ENCODE measurements at places on chromosomes 12 and 14. TPM values are rescaled to one million over a fixed set of nuclear protein-coding genes. Genes with fewer than 3 reads are reported as not detected.

DNA sequence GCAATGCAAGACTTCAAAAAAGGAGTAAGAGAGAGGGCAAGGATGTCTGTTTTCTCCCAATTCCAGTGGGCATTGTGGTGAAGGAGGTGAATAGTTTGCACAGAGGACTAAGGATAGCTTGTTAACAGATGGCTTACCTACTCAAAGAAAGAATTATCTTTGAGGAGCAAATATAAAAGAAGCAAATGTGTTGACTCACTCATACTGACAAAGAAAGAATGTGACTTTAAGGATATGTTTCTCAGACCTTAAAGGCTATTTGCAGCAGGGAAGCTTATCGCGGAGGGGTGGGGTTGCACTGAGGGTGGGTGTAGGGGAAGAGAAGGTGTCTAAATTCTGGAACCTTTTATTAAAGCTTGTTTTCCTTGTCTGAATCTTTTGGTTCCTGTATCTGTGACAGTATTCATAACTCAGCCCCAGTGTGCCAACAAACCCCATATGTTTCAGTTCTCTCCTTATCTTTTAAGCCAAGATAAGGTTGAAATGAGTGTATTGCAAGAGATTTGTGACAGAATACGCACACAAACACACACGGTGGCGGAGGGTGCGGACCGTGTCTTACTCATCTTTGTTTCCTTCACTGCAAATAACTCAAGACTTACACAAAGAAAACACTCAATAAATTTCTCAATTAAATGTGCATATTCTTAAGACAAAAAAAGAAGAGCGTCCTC, 146.4 kb upstream of the ARID2 start:
- DNase-seq: peak; percentile 27

DNA sequence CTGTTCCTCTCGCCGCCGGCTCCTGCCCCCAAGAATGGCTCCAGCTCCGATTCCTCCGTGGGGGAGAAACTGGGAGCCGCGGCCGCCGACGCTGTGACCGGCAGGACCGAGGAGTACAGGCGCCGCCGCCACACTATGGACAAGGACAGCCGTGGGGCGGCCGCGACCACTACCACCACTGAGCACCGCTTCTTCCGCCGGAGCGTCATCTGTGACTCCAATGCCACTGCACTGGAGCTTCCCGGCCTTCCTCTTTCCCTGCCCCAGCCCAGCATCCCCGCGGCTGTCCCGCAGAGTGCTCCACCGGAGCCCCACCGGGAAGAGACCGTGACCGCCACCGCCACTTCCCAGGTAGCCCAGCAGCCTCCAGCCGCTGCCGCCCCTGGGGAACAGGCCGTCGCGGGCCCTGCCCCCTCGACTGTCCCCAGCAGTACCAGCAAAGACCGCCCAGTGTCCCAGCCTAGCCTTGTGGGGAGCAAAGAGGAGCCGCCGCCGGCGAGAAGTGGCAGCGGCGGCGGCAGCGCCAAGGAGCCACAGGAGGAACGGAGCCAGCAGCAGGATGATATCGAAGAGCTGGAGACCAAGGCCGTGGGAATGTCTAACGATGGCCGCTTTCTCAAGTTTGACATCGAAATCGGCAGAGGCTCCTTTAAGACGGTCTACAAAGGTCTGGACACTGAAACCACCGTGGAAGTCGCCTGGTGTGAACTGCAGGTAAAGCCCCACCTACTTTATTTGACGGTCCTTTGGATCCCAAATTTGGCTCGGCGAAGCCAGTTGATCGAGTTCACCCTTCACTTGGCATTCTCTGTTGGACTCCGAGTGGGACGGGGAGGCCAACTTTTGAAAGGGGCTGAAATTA, 1.5 kb downstream of the WNK1 start:
- DNase-seq: peak; percentile 66

DNA sequence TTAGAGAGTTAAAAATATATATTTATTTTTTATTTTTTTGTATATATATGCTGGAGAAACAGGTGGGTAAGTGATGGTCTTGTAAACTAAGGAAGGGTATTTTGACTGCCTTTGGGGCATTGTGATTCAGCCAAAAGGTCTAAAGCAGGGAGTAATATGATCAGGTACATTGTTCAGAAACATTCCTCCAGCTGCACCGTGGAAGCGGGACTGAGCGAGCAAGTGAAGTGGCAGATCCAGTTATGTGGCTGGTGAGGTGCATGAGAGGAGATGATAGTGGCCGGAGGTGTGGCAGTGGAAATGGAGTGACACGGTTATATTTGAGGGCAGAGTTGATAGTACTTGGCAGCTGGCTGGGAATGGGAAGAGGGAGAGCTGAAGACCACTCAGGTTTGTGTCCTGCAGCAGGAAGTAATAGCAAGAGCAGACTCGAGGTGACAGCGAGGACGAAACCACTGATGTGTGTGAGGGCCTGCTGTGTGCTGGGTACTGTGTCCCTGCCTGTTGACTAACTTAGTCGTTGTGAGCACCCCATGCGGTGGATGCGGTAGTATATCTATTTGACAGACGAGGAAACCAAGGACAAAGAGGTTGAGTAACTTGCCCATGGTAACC, 39.2 kb downstream of the EID3 start:
- no peak for DNase-seq

GRCh38 chr12:8911606-8912268, 2.6 kb upstream of the PHC1 start:
- no peak for DNase-seq

The MGP gene
- 152 TPM for polyA plus RNA-seq

The ERP27 gene
- 33.3 TPM for polyA plus RNA-seq

The GPX2 gene
- polyA plus RNA-seq: 26.6 TPM

The MBIP gene
- 29.4 TPM for polyA plus RNA-seq
